KG1 (cell line): ENCODE measurements at places on chromosomes 12 and 14.

DNA sequence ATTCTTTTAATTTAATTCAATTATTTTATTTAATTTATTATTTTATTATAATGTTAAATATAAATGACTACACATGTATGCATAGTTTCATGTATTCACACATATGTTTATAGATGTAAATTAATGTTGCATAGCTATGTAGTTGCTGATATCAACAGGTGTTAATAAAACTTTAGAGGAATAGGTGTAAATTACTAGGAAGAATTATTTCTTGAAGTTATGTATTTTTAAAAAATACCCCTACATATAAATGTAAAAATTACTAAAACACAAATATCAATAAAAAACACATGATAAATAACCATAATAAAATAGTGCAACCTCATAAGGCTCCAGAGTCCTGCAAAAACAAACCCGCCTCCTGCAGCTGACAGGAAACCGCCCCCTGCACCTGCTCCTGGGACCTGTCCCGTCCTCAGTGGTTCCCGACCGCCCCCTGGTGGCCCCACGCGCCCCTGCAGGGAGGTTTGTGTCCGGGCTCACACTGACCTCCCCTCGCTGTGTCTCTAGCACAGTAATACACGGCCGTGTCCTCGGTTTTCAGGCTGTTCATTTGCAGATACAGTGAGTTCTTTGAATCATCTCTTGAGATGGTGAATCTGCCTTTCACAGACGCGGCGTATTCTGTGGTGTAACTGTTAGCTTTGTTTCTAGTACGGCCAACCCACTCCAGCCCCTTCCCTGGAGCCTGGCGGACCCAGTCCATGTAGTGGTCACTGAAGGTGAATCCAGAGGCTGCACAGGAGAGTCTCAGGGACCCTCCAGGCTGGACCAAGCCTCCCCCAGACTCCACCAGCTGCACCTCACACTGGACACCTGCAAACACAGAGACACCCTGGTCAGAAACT is 1264.0 kb downstream of the TMEM121 start:
- peak; percentile 66 for DNase-seq

DNA sequence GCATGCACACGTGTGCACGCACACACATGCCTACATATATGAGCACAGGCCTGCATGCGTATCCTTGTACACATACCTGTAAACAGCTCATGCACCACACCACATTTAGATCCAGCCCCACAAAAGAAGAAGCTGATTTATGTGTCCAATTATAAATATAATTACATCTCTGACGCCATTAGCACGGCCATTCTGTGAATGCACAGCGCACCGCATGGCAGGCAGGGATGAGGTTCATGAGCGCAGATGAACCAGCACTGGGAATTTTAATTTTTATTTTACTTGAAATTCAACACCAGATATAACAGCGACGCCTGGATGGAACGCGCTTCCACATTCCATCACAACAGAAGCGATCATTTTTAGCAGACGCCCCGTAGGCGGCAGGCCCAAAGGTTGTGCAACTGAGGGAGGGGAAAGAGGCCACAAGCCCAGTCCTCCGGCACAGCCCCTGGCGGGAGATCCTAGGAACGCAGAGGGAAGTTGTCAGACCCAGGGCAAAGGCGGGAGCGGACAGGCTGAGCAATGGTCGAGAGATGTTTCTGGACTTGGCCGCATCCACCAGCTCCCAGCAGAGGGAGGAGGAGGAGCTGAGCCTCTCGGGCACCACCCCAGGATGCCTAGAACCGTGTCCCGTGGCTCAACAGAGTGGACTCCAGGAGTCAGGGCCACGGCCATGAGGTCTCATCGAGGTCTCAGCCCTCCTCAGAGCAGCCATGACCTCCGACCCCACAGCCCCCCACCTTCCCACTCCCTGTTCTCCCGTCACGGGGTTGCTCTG is 37.9 kb upstream of the GALNT9 start:
- DNase-seq: no peak

DNA sequence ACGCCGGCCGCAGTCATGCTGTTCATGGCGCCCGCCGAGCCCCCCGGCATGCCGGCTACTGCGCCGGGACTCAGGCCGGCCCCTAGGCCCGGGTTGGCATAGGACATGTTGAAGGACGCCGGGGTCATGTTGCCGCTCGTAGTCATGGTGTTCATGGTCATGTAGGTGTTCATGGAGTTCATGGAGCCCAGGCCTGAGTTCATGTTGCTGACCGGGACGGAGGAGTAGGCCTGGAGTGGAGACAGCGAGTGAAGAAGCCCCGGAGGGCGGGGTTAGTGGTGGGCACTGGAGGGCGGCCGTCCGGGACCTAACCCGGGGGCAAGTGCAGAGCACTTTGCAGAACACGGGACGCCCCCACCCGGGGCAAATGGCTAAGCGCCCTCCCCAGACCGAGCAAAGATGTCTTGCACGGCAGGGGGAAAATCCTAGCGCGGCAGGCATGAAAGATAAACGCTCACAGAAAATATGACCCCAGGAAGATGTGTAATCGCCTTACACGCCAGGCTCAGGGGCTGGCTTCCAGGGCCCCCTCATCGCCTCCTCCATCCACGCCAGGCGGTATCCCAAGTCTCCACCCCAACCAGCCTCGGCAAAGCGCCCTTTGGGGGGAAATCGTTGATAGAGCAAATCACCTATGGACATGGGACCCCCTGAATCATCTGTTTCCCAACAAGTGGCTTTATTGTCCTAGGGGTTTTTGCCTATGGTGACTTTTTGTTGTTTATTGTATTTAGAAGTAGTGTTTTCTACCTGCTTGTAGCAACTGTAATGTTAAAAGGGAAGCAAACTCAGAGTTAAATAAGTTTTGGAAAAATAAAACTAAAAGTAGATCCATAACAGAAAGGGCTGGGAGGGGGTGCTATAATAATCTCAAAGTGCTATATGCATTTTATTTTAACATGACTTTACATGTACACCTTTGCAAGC is 2.3 kb downstream of the FOXA1 start:
- no peak for DNase-seq

GRCh38 chr12:118371321-118372282 is 1.1 kb downstream of the TAOK3 start:
- no peak for DNase-seq

DNA sequence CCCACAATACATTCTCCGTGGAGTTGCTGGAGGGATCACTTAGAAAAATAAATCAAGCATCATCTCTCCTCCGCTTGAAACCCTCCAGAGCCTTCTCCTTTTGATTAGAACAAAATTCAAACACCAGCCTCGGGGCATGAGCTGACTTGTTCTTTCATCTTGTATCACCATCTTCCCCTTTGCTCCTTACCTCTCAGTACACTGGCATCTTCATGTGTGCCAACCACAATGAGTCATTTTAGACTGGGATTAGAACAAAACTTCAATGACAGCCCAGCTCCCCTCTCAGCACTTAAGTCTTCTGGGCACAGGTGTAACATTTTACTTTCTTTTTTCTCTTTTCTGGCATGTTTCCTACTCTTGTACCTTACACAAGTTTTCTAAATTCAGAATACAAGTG is 1159.2 kb upstream of the TMEM132C start:
- DNase-seq: no peak

DNA sequence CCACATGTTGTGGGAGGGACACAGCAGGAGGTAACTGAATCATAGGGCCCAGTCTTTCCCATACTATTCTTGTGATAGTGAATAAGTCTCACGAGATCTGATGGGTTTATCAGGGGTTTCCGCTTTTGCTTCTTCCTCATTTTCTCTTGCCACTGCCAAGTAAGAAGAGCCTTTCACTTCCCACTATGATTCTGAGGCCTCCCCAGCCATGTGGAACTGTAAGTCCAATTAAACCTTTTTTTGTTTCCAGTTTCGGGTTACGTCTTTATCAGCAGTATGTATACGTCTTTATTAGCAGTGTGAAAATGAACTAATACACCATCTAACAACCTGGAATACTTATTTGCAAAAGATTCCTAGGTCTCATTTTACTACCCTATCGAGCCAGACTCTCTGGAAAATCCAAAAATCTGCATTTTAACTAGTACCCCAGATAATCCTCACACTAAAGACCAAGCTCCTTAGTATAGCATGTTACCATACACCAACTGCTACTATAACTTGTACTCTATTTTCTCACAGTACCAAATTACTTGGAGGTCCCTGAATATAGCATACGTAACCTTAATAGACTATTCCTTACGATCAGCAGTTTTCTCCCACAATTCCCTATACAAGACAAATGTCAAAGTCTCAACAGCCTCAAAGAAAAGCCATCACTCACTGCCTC is 11.5 kb downstream of the GTF2A1 start:
- no peak for DNase-seq
